Fibroblast of skin of right biceps (primary cell): ENCODE measurements at places on chromosomes 13 and 19.
A peak's percentile ranks its signal among the peaks of the same experiment; 100 is the strongest.

GRCh38 chr13:39036212-39036611, 1.7 kb downstream of the PROSER1 start:
- peak; percentile 11 for DNase-seq

- DNase-seq, result no peak
Measured at GRCh38 chr13:102317593-102317992, 84.3 kb downstream of the FGF14 start.

DNA sequence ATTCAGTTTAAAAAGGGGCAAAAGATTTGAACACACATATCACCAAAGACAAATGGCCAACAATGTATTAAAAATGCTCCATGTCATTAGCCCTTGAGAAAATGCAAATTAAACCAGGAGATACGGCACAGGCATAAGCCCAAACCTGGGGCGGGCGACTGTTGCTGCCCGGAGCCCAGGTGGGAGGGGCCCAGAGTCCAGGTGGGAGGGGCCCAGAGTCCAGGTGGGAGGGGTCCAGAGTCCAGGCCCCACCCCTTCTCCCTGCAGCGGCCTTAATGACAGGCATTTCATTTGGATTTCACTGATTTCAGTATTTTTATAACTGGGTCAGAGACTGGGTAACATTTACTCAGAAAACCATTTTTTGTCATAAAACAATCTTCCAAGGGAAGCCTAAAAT, 78.2 kb downstream of the RASA3 start:
- DNase-seq, result no peak

DNA sequence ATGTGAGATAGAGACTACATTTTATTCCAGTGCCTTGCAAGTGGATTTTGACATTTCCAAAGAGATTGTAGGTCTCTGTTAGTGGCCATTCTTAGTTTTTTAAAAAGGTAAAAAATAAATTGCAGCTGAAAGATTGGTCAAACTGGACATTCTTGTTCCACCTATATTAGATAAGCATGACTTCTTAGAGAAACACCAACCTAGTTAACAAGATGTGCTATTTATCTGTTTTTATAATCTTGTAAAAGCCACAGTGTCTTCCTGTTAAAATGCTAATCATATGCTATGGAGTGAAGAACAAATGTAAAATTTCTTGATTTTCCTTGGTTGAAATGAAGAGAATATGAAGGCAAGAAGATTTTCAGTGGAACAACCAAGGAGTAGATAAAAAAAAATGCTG, 33.4 kb upstream of the GPR183 start:
- DNase-seq, result no peak

- DNase-seq, result no peak
Measured at GRCh38 chr19:7596211-7596937, 711 bp downstream of the CAMSAP3 start.

GRCh38 chr19:9621156-9622037, at the start of gene ZNF561:
Gene ZNF561, minus strand, starts transcription at chr19:9621232. Its CDS starts 1,776 bp downstream, at chr19:9619456.
- DNase-seq, result peak; percentile 92

DNA sequence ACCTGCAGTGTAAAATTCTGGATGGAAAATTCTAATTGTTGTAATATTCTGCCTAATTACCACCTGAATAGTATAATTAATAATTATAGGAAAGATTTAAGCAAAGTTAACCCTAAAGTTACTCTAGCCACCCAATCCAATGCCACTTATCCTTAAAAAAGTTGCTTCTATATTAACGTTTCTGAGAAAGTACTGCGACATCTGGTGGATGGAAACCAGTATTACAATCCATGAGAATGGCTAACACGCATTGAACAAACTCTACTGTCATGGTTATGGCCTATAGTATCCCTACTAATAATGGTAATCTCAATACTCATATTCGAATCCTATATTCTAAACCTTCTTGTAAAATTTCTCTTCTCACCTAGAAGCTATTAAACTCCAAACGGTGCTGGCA, 1551.8 kb downstream of the SLITRK1 start:
- peak; percentile 7 for DNase-seq

- DNase-seq, result peak; percentile 97
Measured at GRCh38 chr19:2610637-2611482, 91.6 kb downstream of the GNG7 start.

GRCh38 chr13:19587635-19588300, 26.4 kb upstream of the TPTE2 start:
- peak; percentile 37 for DNase-seq

DNA sequence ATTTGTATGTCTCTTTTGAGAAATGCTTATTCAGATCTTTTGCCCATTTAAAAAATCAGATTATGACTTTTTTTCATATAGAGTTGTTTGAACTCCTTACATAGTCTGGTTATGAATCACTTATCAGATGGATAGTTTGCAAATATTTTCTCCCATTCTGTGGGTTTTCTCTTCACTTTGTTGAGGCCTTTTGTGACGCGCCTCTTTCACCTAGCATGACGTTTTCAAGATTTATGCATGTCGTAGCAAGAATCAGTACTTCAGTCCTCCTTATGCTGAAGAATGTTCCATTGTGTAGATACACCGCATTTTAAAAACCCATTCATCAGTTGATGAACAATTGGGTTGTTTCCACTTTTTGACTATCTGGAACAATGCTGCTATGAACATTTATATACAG, 13.4 kb downstream of the PABPC3 start:
- no peak for DNase-seq

- DNase-seq, result no peak
Measured at GRCh38 chr13:46345398-46345797, 41.7 kb downstream of the RUBCNL start.

GRCh38 chr13:39244561-39245230, 206.4 kb downstream of the NHLRC3 start:
- no peak for DNase-seq

GRCh38 chr19:46783670-46784069, 4.7 kb downstream of the SLC1A5 start:
- no peak for DNase-seq

GRCh38 chr19:35506011-35506410, 7.4 kb downstream of the DMKN start:
- DNase-seq, result no peak
